ENCODE measurements at places on chromosomes 16 and 17.

- DNase-seq = no peak
Measured at GRCh38 chr16:7392206-7392605, 59.6 kb downstream of the RBFOX1 start.

DNA sequence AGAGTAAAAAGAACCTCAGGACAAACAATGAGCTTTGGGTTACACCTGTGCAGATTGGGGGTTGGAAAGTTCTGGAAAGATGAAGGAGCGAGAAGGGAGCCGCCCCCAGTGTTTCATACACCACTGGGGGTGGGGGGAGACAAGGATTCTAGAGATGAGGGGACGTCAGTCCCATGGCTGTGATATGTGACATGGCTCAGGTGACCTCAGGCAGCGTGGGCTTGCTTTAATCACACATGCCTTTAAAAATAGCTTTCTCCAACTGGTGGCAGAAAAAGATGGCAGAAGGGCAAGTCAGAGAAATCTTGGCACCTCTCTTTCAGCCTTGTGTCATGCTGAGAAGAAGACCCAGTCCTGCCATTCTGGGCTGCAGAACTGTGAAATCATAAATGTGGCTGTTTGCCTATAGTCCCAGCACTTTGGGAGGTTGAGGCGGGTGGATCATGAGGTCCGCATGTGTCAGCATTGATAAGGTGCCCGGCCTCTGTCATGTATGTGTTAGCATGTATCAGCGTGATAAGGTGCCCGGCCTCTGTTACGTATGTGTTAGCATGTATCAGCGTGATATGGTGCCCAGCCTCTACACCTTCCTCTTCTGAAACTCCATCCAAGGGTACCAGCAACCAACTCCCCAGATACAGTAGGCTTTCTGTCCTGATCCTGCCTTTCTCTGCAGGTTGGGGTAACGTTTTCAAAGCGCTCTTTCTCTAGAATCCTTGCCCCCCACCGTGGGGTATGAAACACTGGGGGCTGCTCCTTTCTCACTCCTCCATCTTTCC, 25.0 kb downstream of the WIPI1 start:
- no peak for DNase-seq

DNA sequence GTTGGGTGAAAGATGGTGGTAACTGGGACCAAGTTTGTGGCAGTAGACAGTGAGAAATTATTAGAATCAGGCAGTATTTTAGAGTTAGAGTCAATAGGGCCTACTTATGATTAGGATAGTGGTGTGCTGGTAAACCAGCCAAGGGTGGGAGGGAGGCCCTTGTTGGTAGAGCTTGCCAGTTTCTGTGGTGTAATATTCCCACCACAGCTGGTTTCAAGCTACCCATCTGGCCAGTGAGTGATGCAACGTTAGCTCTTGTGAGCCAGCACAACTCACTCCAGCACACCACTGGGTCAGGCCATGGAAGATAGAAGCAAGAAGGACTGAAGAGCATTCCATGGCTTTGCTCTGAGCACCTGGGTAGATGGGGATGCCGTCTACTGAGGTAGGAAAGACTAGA, 34.9 kb downstream of the GNAO1 start:
- DNase-seq = no peak

DNA sequence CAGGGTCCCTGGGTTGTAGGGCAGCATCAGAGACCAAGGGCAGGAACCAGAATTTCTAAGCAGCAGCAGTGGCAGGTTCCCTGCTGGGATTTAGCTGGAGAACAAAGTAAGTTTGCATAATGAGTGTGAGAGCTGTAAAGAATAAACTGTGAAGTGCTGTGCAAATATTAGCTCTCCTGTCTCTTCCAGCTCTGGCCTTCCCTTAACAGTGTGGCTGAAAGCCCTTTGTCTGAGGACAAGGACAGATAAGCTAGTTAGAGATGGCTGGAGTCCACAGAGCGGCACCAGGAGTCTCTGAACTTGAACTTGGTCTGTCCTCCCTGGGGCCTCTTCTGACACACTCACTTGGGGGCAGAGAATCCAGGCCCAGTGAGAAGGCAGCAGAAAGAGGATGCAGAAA, 98.2 kb upstream of the WSCD1 start:
- no peak for DNase-seq

DNA sequence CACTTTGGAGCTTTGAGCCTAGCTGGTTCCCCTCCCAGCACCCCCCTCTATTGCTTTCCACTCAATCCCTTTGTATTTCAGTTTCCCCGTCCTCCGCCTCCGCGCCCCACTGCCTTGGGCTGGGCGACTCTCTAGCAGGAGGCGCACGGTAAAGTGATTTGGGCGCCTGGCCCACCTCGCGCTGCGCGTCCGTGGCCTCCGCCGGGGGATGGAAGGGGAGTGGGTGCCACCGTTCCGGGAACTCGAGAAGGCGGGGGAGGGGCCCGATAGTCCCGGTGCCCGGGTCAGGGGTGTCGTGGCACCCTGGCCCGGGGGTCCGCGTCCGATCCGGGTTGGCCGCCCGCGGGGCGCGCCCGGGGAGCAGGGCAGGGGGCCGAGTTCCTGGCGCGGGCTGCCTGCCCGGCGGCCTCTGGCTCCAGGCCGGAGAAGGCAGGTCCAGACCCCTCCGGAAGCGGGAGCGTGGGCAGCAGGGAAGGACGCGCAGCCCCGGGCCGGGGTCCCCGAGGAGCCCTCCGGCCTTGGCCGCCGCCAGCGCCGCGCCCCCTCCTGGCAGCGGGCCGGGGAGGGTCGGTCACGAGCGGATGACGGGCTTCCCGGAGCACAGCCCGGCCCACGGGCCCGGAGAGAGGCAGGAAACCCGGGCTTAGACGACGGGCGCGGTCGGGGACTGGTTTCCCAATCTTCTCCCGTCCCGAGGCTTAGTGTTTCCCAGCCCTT, 15.8 kb downstream of the MEOX1 start:
- no peak for DNase-seq

DNA sequence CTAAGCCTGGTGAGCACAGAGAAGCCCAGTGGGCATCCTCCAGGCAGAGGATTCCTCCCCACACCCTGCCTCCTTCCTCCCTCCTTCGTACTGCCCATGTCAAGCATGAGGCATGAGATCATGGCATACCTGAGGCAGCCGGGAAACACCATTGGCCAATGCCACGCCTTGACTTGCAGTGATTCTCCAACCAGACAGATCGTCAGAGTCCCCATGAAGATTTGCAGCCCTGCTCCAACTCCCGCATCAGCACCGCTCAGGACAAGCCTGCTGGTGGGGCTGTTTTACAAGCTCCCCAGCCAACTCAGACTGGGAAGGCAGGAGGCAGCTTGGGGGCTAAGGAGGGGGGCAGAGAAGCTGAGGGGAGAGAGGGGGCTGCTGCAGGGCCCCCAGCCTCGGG, 2.9 kb upstream of the KRT16 start:
- DNase-seq = no peak

- no peak for DNase-seq
Measured at GRCh38 chr17:74008196-74008595, 195.3 kb upstream of the RPL38 start.

DNA sequence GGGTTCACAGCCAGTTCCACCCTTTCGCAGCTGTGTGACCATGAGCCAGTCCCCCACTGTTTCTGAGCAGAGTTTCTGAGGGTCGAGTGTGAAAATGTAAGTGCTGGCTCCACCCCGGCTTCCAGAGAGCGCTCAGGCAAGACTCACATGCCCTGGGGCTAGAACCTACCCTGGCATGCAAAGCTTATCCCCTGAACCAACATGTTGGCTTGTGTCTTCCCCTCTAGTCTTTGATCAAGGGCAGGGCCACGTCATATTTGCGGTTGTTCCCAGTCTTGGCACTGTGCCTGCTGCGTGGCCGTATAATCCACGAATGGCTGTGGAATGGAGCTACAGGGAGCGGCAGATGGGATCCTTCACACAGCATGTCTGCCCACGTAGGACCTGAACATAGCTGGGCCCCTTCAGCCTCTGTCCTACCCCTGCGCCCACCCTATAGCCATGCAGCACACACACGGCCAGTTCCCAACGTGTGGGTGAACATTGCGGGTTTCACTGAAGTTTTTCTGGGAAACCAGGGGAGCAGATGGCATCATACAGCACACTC, 84.8 kb downstream of the MRM1 start:
- no peak for DNase-seq

- peak; percentile 68 for DNase-seq
Measured at GRCh38 chr16:57092786-57093411, 516 bp downstream of the CPNE2 start.
